ENCODE measurements at places on chromosomes 3 and 15.
A peak's percentile ranks its signal among the peaks of the same experiment; 100 is the strongest.

GRCh38 chr3:154018100-154018696, 103.0 kb upstream of the ARHGEF26 start:
- DNase-seq = peak; percentile 5

GRCh38 chr3:79019137-79019923, 748.5 kb downstream of the ROBO1 start:
- DNase-seq = peak; percentile 93

DNA sequence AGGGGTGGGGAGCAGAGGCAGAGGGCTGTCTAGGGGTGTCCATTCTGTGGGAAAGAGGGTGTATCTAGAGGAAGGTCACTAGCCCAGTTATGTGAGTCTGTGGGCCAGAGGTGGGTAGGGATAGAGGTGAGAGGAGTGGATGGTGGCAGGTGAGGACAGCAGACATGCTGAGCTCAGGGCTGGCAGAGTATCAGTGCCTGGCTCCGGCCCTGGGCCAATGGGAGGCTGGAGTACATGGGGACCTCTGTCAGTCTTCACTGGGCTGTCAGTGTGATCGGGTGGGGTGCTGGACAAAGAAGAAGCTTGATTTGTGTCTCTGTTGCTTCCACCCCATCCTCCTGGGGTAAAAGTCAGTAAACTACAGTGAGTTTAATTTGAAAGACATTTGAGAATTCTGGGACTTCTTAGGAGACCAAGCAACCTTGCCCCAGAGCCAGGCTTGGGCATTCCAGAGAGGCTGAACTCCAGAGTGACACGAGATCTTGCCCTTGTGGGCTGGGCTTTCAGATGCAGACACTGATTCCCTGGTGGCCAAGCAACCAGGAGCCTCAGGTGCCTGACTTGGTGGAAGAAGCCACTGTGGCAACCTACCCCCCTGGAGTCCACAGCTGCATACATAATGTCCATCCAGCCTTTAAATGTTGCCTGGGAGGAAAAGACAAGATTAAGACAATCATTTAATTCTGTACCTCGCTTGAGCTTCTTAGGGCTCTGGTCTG, 60.7 kb downstream of the EXOG start:
- DNase-seq = no peak

DNA sequence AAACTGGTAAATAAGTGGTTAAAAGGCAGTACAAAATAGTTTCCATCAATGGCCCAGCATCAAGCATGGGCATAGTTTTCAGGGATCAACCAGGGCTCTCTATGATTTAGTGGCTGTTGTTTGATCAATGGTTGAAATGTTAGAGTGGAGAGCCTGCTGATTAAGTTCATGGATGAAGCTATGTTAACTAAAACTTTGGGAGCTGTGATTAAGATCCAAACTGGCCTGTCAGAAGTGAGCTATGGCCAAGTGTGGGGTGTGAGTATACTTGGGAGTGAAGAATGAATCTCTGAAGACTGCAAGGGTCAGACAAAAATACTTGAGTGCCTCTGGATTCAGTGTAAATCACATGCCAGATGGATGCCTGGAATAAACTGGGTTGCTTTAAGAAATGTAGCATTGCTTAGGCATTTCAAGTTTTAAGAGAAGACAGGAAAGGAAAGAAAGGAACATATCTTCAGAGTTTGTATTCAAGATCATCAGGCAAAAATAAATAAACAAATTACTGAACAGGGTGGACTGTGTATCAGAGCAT, 422.2 kb upstream of the ADAMTS9 start:
- DNase-seq = no peak

- no peak for DNase-seq
These were observed 47.5 kb downstream of the GTPBP8 start for GRCh38 chr3:113038328-113038727.

DNA sequence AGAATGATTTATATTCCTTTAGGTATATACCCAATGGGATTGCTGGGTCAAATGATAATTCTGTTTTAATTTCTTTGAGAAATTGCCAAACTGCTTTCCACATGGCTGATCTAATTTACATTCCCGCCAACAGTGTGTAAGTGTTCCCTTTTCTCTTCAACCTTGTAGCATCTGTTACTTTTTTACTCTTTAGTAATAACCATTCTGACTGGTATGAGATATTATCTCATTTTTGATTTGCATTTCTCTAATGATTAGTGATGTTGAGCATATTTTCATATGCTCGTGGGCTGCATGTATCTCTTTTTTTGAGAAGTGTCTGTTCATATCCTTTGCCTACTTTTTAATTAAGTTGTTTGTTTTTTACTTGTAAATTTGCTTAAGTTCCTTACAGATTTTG, 1264.2 kb downstream of the OTOL1 start:
- DNase-seq = no peak

- no peak for DNase-seq
These were observed 87.1 kb downstream of the WDR76 start for GRCh38 chr15:43913941-43914340.

Data from GM03348 (cell line).